CD4-positive, alpha-beta T cell treated with Interleukin-6 for 4 hours (primary cell): ENCODE measurements at places on chromosomes 5 and 9.

DNA sequence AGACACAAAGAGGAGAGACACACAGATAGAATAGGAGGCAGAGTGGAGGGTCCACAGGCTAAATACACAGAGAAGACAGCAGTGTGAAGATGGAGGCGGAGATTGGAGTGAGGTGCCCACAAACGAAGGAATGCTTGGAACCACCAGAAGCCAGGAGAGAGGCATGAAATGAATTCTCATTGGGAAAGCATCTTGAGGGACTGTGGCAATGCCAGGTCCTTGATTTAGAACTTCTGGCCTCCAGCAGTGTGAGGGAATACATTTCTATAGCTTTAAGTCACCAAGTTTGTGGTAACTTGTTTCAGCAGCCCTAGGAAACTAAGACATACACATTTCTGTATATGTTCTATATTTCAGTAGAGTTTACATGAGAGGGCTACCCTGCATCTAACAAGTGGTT lies 396.6 kb upstream of the ZNF608 start:
- DNase-seq, result no peak

- DNase-seq, result no peak
These were observed 225.7 kb downstream of the DCP2 start for GRCh38 chr5:113202287-113202686.

GRCh38 chr5:1666812-1667588 lies 132.6 kb downstream of the MRPL36 start:
- peak; percentile 54 for DNase-seq

GRCh38 chr9:100425758-100426157 lies 1.2 kb upstream of the MSANTD3 start:
- no peak for DNase-seq

GRCh38 chr5:169760229-169760628 lies 123.2 kb downstream of the DOCK2 start:
- DNase-seq, result no peak

DNA sequence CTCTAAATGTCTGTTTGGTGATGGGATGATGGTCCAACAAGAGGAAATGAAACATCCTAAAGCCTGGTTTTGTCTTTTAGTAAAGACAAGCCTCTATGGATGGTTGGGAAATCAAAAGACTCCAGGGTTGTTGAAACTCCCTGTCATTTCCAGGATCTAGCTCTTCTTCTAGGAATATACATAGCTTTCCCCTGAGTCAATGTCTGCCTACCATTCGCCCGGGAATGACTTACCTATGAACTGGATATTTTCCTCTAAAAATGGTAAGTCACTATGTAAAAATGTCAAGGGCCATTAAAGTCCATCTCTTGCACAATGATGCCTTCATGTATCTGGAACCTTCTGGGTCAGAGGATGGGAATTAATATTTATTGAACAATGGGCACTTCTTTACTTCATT lies 11.1 kb upstream of the KIF12 start:
- no peak for DNase-seq

GRCh38 chr5:66570201-66570600 lies 26.0 kb upstream of the MAST4 start:
- DNase-seq, result no peak

DNA sequence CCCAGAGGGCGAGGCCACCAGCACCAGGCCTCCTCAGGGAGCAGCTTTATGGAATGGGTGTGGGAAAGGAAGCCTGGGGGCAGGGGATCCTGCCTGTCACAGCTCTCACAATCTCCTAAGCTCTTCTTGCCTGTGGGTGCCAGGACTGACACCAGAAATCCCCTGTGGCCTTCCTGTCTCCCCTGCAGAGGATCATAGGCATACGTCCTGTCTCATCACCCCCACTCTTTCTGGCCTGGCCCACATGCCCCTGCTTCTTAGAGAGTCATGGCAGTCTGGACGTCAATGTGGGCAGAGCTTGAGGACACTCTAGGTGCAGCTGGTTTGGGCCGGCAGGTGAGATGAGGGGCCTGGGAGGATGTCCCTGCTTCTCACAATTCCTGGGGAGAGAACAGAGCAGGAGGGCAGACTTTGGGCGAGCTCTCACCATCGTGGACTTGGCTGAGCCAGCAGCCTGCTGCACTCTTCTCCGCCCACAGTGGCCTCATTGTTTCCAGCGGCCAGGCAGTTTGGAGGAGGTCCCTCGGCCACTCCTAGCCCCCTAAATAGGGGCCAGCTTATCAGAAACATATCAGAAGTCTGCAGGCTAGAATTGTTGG lies 67.3 kb upstream of the ZFR start:
- peak; percentile 58 for DNase-seq

- no peak for DNase-seq
These were observed 209.8 kb downstream of the TLE1 start for GRCh38 chr9:81479573-81479972.

GRCh38 chr5:92941806-92942205 lies 639.2 kb downstream of the NR2F1-AS1 start:
- DNase-seq, result no peak

DNA sequence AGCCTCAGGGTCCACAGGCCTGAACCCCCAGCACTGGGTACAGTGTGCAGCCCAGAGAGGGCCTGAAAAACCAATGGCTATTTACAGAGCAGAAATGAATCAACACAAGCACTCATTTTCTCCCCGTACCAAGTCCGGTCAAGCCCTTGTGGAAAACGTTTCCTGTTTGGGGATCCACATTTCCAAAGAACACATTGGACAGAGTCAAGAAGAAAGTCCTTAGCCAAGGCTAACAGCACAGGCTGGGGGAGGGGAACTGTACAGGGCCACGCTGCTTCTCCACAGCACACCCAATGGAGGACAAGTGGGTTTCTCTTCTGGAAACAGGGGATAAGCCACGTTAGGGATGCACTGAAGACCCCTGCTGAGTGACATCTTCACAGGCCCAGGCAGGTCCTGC lies 62.3 kb downstream of the NSUN2 start:
- no peak for DNase-seq

DNA sequence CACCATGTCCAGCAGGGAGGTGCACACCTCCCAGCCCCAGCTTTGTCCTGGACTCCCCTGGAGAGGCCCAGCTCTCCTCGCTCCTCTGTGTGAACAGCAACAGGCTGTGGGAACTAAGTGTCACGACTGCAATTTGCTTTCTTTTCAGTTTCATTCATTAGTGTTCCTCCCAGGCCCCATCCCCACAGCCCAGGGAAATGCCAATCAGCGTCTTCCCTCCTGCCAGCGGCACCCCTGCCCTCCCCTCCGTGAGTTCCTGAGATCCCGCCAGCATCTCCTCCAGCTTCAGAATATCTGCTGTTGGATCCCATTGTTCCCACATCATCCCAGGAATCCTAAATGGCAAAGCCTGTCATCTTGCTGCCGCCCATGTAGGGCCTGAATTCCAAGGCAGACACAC lies 13.1 kb upstream of the RPL26L1 start:
- DNase-seq, result no peak

DNA sequence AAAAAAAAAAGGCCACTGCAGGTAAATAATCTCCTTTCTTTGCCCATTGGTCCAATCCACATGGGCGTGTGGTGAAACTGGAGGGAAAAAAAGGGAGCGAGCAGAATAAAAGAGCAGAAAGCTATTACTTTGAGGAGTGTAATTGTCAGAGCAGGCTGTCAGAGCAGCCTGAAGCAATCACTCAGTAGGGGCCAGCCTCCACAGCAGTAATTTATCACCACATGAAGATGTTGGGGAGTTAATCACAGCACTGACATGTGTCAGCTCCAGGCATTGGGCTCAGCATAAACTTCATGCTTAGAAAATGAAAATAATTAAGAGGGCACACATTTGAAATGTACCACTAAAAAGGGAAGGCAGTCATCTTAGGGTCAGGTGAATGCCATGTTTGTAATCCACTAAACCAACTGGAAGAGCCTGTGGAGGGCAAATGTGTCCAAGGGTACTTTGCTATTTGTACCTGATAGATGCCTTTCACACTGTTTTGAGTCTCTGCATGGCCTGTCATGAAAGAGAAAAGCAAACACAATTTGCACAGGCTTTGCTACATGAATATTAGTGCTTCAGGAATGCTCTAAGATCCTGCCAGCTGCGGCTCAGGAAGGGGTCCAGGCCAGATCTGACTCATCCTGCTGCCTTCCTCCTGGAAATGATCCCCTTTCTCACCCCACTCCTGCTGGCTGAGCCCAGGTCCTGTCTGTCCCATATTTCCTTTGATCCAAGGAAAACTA lies 2.9 kb upstream of the PTGER4 start:
- peak; percentile 27 for DNase-seq

DNA sequence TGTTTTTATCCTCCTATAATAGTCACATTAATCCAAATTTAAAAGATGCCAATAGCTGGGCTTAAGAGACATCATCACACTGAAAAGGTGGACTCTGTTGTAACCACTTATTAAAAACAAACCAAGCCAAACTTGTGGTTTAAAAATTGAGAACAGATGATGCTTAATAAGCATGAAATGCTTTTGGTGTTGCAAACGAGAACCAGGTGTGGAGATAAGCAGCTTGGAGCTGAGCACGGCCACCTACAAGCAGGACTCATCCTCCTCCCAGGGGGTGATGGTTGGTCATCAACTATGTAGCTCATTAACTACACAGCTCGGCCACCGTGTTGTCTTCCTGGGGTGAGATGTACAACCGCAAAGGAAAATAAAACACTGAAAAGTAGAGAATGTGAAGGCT lies 154.4 kb downstream of the NPR3 start:
- DNase-seq, result no peak

DNA sequence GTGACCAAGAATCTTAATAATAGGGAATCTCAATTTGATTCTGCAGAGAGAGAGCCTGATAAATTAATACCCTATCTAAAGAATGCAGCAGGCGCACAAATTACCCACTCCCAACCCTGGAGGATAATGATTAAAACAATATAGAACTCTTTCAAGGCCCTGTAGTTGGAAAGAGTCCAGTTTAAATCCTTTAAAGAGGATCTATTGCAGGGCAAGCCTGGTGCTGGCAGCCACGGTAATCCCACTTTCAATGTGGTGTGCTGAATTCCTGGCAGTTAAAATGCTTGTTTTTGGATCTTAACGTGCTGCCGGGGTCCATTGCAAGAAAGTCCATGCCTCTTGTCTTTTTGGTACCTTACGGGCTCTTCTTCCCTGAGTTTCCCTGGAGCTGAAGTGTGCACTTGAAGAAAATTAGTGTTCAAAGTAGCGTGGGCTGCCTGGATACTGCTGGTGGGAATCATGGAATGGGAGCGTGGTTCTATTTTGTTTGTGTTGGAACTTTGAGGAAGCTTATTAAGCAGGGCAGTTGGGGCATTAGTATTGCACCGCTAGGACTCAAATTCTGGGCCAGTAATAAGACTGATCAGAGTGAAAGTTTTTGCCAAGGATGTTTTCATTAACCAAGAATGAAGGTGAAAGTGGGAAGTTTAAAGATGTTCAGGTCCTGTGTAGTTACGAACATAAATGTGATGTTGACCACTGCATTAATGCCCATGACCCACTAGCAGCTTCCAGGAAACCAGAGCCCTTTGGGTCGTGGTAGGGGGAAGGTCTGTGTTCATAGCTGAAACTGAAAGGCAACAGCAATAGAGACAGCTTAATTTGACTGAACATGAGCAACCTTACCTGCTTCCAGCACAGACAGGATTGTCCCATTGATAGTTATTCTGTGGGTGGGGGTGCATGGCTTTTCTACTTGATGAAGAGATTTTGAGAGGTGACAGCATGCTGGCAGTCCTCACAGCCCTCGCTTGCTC lies 20.8 kb downstream of the MARCHF6 start:
- DNase-seq, result no peak
